ENCODE measurements at places on chromosomes 1 and 21.
A peak's percentile ranks its signal among the peaks of the same experiment; 100 is the strongest.

DNA sequence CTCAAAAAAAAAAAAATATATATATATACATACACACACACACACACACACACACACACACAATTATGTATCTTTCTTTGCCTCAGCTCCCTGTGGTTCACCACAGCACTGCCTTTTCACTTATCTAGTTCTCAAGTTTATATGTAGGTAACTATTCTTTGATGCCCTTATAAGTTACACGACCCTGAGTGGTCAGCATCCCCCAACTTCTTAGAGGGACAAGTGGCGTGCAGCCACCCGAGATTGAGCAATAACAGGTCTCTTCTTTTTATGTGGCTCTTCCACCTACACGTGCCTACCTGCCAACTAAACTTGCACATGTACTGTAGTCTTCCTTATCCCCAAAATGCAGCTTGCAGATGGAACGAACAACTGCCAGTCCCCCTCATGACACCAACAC is 120.8 kb downstream of the GABPA start:
- DNase-seq = no peak

DNA sequence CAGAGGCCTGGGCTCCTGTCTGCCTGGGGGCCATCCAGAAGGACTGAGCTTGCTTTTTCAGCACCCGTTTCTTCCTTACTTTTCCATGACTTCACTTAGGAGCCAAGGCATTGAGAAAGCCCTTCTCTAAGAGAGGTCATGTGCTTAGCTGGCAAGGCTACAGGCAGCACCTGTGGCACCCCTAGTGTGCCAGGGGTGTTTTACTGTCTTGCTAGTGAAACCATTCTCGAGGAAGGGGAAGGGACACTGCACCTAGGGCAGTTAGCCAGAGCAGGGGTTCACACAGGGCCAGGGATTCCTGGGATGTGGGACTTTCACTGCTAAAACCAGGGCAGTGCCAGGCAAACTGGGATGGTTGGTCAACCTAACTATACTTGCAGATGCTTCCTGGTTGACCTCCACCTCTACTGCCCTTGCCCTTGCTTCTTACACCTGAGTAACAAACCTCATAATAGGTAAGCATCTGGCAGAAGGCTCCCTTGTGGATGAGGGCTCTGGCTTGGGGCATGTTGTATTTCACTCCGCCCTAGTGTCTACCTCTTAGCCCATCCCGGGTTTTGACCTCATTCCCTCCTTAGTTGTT is 69.2 kb downstream of the NOS1AP start:
- DNase-seq = no peak

DNA sequence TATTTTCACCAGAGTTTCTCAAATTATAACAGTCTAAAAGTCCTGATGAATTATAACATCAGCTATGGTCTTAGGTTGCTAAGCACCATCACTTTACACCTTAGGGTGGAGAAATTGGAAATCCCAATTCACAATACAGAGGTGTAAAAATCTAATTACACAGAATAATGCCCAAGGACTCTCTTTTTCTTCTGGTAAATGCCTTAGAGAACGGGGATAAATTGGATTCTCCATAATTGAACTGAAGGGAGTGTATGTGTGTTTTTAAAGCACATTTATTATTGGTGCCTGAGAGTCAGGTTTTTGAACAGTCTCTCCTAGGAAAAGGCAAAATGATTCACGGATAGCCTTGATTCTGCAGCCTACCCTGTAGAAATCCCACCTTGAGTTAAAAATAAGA is 66.8 kb downstream of the NIBAN1 start:
- no peak for DNase-seq

- no peak for DNase-seq
These were observed 12.9 kb downstream of the PTPRU start for GRCh38 chr1:29249170-29249691.

GRCh38 chr1:20936621-20937020 is 149.5 kb upstream of the HP1BP3 start:
- no peak for DNase-seq

- DNase-seq = peak; percentile 83
These were observed 4.8 kb downstream of the AGO3 start for GRCh38 chr1:35935442-35936388.

GRCh38 chr1:56473582-56474270 is 105.6 kb downstream of the PLPP3 start:
- DNase-seq = no peak

DNA sequence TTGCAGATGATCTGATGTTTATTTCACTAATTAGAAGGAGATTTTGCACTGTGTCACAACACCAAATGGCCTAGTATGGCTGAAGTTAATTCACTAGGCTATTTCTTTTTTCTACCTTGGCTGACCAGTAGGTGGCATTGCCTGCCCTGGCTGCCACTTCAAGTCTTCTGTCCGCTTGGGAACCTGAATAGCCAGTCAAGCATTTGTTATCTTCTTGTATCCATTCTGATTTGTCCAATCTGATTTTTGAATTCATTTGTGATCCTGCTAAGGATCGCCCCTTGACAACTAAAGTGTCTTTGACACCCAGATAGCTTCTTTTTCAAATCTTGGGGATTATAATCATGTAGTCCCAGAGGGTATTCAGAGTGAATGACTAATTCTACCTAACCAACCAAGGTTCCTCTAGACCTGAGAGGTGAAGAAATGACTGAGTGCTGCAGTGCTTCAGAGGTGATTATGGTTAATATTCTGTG is 99.4 kb downstream of the GIPC2 start:
- peak; percentile 75 for DNase-seq

GRCh38 chr1:31587720-31588423 is 11.6 kb downstream of the TINAGL1 start:
- DNase-seq = peak; percentile 27

- no peak for DNase-seq
These were observed 16.4 kb downstream of the CADM3 start for GRCh38 chr1:159187647-159188374.

- DNase-seq = no peak
These were observed 7.0 kb downstream of the COLGALT2 start for GRCh38 chr1:184030433-184031091.

DNA sequence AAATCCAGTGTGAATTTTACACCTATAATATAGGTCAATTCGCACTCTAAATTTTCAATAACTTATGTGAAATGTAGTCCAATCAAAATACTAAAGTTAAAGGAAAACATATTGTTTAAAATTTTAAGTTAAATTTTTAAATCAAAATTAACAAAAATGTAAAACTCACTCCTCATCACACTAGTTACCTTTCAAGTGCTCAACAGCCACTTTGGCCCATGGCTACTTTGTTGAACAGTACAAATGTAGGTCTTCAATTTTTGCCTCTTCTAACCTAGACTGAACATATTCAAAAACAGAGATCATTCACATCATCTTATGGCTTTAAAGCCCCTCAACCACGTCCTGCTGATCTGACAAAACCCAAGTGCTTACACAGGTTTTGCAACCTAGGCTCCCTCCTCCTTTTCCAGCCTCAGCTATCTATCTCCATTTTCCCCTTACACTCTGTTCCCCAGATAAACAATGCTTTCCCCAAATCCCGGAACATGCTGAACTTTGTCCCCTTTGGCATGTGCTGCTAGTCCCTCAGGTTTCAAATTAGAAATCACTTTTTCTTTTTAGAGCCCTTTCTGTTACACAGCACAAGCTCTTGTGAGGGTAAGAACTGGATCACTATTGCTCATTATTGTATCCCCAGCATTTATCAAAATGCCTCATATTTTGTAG is 110.6 kb downstream of the AKT3 start:
- DNase-seq = no peak

DNA sequence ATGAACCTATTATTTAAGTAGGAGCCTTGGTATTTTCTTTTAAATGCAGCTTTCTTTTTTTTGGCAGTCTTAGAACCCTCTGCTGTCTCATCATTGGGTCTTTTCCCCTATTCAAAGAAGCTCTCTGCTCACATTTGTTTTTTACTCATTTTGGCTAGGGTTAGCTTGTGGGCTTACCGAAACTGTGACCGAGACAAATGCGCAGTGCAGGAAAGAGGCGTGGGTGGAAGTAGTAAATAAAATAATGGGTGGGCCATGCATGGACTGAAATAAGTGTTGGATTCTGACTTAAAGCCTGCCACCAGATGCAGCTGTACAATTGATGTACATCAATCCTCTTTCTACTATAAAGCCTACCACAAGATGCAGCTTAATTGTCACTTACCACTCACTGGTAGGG is 14.7 kb downstream of the XPR1 start:
- DNase-seq = no peak

DNA sequence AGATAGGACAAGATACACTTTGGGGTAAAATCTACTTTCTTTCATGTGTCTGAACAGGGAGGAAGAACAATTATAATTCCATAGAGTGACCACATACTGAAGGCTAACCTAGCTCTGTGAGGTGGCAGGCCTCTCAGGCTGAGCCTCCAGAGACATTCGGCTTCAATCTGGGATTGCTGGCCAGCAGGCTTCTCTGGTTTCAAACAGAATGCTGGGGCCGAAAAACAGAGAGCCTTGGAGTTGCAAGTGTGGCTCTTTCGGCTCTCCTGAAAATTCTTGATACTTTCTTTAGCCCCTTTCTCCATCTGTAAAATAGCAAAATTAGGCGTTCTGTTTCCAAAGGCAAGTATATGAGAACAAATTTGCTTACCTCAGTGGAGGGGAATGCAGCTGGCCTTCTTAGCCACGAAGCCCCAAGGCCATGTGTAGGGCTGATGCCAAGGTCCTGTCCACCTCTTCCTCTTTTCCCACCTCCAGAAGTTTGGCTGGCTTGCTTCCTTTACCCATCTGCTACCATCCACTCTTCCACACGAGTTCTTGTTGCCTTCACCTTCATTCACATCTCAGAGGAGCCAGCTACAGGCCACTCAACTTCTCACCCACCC is 30.0 kb upstream of the UBE2U start:
- DNase-seq = no peak

- DNase-seq = no peak
These were observed 644.1 kb downstream of the PLPP3 start for GRCh38 chr1:55935236-55935635.

GRCh38 chr1:163655565-163655964 is 333.8 kb downstream of the NUF2 start:
- DNase-seq = no peak

DNA sequence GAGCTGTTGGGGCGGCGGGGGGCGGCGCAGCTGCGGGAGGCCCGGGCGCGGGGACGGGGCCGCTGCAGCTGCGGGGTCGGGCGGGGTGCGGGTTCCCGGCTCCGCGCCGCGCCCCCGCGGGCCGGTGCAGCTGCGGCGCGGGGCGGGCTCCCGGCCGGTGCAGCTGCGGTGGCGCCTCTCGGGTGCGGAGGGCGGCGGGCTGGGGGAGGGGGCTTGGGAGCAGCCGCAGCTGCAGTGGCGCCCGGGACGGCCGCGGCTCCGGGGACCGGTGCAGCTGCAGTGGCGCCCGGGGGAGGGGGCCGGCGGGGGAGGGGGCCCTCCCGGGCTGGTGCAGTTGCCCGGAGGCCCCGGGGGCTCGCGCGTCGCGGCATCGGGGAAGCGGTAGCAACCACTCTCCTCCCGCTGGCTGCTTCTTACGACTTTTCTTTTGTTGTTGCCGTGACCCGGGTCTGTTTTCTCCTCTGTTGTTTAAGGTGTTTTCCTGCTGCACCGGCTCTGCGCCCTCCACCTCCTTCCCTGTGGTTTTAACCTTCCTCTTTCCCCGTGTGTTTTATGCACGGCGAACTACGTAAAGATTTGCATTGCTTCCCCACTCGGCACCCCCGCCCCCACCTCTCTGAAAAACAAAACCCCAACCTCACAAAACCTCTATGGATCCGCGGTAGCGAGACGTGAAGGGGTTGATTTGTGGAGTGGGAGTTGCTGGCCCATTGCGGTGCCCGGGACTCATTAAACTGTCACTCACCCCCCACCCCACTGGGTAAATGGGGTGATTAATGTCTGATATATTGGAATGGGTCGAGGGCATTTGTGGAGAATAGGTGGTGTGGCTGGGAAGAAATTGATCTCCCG is 1.7 kb upstream of the ZBTB18 start:
- no peak for DNase-seq

GRCh38 chr1:24567792-24568388 is 12.0 kb downstream of the NCMAP start:
- DNase-seq = peak; percentile 5

DNA sequence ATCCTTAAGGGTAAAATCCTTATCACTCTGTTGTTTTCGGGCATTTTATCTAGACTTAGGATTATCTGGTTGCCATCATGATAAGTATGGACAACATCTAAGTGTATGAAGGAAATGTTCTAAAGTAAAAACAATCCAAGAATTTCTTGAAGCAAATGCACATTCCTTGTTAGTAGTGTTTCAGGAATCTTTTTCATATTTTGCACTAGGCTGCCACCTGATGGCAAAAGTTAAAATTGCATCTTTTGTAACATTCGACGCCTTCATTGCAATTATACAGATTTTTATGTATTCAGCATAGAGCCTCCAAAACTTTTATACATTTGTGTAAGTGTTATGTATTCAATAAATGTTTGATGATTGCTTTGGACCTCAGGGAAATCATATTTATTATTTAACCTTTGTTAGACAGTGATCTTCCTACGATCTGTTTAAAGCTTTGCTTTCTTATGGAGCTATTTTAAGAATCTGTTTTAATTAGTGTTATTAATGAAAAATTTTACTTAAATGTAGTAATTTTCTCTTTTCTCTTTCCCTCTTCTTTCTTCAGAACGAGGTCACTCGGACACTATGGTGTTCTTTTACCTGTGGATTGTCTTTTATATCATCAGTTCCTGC is 49.4 kb upstream of the KIAA1614 start:
- peak; percentile 56 for DNase-seq

DNA sequence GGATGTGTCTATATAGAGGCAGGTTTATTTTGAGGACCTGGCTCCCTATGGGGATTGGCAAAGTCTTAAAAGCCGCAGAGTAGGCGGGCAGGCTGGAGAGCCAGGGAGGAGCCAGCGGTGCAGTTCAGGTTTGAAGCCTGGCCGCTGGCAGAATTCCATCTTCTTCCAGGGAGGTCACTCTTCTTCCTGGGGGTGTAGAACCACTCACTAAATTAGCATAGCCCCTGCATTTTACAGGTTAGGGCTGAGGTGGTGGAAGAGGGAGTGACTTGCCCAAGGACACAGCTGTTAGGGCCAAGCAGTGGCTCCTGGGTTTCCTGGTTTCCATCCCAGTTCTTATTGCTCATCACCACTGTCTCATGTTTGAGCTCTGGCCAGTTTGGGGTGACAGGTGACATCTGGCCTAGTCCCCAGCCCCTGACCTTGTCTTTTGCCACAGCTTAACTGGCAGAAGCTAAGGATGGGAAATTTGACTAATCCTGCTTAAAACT is 1.4 kb downstream of the PINK1 start:
- peak; percentile 6 for DNase-seq

DNA sequence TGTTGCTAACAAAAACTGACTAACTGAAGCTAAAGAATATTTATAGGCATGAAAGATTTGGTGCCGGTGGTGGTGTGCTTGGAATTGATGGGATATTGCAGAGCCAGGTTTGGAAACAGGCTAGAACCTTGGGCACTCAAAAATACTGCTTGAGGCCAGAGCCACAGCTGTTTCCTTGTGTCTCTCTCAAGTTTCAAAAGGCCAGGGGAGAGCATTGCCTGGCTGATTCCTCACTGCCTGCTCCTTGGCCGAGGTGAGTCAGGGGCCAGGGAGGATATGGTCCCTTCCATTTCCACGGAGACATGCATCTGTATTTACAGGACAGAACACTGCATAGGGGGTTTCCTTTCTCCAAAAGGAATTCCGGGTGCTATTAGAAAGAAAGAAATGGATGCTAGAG is 36.1 kb upstream of the IVNS1ABP start:
- DNase-seq = no peak

- no peak for DNase-seq
These were observed 145.2 kb downstream of the FOXD2 start for GRCh38 chr1:47582891-47583608.

Data from NCI-H526 (cell line).